ENCODE measurements at places on chromosomes 2 and 18.

DNA sequence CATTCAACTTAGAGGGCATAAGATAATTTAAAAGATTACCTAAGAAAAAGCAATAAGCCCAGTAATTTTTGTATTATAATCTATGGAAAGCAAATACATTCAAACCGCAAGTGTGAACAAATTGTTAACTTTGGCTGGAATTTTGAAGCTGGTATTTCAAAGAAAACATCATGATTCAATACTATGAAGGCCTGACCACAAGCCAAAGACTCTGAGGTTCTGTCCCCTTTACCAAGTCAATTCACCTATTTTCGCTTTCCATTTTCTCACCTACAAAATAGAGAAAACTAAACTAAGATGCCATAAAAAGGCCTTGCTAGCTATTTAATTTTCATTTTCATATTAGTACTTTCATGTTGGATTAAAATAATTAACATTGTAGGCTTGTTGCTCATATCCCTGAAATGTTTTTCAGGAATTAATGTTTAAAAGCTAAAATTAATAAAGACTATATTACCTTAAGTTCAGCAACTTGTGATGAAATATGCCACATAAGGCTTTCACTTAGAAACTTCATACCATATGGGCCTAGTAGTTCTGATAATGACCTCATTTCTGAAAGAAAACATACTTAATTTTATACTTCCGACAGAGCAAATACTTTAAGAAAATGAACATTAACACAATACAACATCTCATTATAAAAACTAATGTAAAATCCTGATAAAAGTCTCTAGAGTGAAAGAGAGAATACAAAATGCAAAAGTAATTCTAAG lies 85.7 kb upstream of the FRZB start:
- no peak for DNase-seq

DNA sequence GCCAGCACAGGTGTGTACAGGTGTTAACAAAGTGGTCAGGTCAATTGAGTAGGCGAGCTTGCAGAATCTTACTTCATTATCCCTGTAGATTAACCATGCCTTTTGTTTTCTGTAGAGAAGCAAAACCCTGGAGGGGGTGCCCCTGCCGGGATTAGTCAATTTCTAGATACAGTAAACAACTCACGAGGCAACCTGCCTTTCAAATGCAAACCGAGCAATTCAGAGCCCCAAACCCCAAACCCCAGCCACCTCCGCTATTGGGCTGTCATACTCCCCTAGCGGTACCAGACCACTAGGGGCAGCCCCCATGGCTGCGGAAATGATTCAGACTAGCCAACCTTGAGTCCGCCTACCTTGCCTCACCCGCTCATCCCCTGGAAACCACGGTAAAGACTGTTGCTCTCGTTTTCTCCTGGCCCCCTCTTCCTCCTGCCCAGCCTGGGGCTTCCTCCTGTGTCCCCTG lies 61.4 kb upstream of the KIF5C start:
- DNase-seq = no peak

GRCh38 chr2:108641756-108642155 lies 77.5 kb upstream of the RANBP2 start:
- no peak for DNase-seq

GRCh38 chr2:37711308-37711731 lies 39.9 kb upstream of the CDC42EP3 start:
- DNase-seq = peak; percentile 95

- no peak for DNase-seq
Measured at GRCh38 chr18:10497206-10497749, 28.5 kb upstream of the NAPG start.

GRCh38 chr18:24719791-24720190 lies 259.4 kb downstream of the HRH4 start:
- DNase-seq = no peak

- no peak for DNase-seq
Measured at GRCh38 chr2:48768669-48769068, 13.1 kb upstream of the LHCGR start.

DNA sequence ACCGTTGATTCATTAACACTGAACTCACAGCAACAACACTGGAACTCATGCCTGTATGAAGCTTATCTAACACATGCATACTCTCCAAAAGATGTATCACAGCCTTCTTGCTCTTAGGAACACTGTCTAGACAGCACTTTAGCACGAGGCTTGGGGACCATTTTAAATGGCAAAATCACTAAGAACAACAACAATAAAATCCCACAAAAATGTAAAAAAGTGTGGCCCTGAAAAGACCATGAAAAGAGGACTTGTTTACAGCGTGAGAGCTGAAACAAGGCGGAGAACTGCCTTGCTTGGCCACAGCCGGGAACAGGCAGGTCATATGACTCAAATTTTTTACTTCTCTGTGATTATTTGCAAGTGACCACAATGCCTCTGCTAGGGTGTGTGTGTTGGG lies 48.1 kb downstream of the CHN1 start:
- DNase-seq = no peak

- DNase-seq = no peak
Measured at GRCh38 chr2:201777043-201777442, 3.7 kb downstream of the ALS2 start.

DNA sequence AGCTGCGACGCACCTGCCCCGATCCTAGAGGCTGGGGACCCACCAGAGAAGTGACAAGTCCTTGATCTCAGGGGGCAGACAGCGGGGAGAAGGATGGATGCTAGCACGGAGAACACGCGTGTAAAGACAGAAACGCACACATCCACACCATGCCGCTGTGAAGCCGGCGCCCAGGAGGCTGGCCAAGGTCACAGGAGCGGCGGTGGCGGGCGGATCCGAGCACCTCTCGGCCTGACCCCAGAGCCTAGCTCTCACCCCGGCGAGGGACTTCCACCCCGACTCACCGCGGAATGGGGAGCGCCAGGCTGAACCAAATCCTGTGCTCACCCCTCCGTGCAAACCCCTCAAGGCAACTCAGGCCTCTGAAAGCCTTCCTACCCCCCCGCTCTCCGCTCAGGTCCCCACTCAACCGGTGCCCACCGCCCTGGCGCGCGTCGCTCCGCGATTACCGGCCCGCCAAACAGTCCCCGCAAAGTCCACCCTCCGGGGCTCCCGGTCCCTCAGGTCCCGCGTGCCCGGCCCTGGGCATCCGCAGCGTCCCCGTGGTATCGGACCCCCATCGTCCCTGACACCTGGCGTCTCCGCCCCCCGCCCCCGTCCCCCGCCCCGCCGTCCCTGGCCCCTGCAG lies 460 bp upstream of the LRRFIP1 start:
- no peak for DNase-seq

DNA sequence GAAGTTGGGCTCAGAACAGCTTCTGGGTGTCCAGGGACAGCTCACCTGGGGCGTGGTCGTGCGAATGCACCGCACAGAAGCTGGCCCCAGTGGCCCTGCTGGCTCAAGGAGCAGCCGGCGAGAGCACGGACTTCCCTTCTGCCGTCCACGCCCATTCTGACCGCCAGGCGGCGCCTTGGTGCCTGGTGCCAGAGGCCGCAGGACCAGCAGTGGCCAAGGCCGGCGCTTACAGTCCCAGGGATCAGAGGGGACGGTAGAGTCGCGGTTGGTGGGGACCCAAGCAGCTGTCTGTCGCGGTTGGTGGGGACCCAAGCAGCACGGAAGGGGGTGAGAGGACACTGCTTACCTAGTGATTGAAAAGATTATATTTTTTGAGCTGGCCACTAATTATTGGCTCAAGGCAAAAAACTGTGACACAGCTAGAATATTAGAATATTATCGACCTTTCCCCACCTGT lies 25.7 kb downstream of the NPPC start:
- peak; percentile 12 for DNase-seq

GRCh38 chr2:22110244-22110651 lies 986.5 kb downstream of the TDRD15 start:
- no peak for DNase-seq

DNA sequence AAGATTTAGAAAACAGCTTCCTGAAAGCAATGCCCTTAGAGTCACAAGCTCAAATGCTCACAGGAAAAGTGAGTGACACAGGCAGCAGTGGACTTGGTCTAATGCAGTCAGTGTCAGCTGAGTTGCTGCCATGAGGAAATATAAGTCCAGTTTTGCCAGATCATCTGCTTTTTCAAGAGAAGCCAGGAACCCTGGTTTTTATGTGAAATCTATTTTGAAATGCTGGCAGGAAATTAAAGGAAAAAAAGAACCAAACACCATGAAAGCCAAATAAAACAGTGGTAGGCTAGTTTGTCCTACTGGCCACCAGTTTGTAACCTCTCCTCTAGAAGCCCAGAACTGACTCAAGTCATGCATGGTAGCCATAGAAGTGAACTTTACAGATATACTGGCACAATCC lies 109.2 kb downstream of the THADA start:
- no peak for DNase-seq

DNA sequence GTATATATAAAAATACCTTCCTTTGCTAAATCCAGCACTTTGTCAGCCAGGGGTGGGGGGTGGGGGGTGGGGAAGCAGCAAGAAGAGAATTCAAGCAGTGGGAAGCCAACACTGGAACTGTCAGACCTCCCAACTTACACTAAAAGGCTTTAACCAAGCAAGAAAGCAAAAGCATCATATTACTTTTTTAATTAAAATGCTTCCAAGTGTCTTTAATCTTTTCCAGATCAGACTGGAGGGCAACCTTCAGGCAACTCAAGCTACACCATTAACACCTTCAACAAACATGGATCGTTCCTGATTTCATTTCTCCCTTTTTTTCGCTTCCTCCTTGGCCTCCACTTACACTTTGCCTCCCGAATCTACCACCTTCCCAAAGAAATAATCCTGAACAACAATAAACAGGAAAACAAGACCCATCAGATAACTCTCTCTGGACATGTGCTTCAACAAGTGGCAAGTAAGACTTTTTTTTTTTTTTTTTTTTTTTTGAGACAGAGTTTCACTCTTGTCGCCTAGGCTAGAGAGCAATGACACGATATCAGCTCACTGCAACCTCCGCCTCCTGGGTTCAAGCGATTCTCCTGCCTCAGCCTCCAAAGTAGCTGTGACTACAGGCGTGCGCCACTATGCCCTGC lies 35.5 kb downstream of the ZNF521 start:
- DNase-seq = no peak

GRCh38 chr18:48294899-48295585 lies 114.1 kb downstream of the ZBTB7C start:
- DNase-seq = no peak

- DNase-seq = no peak
Measured at GRCh38 chr18:22452226-22452668, 34.5 kb upstream of the CTAGE1 start.

DNA sequence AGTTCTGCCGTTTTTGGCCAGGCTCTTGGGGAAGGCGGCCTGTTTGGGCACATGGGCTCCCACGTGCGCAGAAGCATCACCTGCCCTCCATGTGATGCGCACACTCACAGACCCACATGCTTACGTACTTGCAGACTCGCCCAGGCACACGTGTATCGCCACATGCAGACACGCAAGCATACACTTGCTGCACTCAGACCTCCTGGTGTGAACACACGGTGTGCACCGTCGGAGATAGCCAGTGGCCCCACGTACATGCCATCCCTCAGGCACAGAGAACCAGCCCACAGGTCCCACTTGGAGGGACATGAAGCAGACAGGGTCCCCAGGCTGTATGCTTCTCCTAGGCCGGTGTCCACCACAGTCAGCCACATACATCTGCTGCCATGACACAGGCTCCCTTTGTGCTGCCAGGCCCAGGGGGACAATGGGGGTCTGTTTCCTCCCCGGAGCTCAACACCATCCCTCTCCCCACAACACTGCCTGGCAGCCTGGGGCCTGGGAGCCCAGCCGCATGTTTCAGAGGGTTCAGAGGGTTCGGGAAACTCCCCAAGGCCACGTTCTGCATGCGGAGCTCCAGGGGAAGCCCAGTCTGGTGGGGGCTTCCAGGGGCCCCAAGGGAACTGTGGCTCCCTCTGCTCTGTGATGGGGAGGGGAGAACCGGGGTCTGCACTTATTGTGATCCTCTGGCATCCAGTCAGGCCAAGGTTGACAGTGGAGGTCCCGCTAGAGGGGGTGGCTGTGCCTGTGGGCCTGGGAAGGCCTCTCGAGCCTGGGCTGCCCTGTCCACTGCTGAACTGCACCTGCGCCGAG lies 208.1 kb upstream of the HAAO start:
- no peak for DNase-seq

DNA sequence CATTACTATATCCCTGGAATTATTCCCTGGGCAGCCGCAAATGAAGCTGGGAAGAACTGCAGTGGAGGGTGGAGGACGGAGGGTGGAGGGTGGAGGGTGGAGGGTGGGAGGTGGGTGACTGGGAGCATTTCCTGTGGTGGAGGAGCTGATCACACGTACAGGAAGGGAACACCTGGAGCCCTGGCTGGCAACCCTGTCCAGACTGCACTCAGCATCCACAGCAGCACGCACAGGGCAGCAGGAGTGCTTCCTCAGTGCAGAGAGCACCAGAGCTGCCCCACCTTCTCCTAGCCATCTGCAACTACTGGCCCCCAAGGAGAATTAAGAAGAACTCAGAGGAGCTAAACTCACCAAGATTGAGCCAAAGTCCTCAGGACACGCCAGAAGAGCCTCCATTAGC lies 249.9 kb downstream of the EIPR1 start:
- no peak for DNase-seq

GRCh38 chr2:145652571-145653545 lies 1132.9 kb upstream of the ZEB2 start:
- DNase-seq = peak; percentile 55

- no peak for DNase-seq
Measured at GRCh38 chr2:207252979-207253645, 87.4 kb upstream of the KLF7 start.

GRCh38 chr2:234952270-234953115 lies 676 bp downstream of the SH3BP4 start:
- no peak for DNase-seq

- no peak for DNase-seq
Measured at GRCh38 chr2:31710121-31710520, 129.4 kb upstream of the SRD5A2 start.

- peak; percentile 57 for DNase-seq
Measured at GRCh38 chr2:44171018-44171417, 2.3 kb downstream of the PPM1B start.

- no peak for DNase-seq
Measured at GRCh38 chr18:79275992-79276391, 119.7 kb upstream of the NFATC1 start.

- no peak for DNase-seq
Measured at GRCh38 chr2:170215021-170215420, 37.1 kb downstream of the MYO3B start.

DNA sequence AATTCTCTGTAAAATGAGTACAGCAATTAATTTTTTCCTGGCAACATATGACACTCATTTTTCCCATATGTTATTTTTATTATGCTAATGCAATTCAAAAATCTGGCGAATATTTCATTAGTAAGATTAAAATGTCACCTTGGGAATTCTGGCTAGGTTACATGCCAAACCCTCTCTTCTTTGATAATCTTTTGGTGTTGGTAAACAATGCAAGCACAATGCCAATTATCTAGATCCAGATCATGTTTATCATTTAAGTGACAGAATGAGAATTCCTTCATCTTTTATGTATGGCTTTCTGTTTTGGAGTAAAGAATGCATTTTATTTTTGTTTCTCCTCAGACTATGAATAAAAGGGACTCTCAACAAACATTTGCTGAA lies 33.7 kb downstream of the GPR75 start:
- no peak for DNase-seq

GRCh38 chr2:68878753-68879152 lies 7.6 kb upstream of the BMP10 start:
- no peak for DNase-seq
